ENCODE measurements at places on chromosomes 6 and 20. TPM values are rescaled to one million over a fixed set of nuclear protein-coding genes. Genes with fewer than 3 reads are reported as not detected.
A peak's percentile ranks its signal among the peaks of the same experiment; 100 is the strongest.

- no peak for DNase-seq
Measured at GRCh38 chr6:113909224-113909856, 52.2 kb downstream of the MARCKS start.

GRCh38 chr20:2131366-2131765 lies 29.7 kb downstream of the STK35 start:
- DNase-seq, result no peak

DNA sequence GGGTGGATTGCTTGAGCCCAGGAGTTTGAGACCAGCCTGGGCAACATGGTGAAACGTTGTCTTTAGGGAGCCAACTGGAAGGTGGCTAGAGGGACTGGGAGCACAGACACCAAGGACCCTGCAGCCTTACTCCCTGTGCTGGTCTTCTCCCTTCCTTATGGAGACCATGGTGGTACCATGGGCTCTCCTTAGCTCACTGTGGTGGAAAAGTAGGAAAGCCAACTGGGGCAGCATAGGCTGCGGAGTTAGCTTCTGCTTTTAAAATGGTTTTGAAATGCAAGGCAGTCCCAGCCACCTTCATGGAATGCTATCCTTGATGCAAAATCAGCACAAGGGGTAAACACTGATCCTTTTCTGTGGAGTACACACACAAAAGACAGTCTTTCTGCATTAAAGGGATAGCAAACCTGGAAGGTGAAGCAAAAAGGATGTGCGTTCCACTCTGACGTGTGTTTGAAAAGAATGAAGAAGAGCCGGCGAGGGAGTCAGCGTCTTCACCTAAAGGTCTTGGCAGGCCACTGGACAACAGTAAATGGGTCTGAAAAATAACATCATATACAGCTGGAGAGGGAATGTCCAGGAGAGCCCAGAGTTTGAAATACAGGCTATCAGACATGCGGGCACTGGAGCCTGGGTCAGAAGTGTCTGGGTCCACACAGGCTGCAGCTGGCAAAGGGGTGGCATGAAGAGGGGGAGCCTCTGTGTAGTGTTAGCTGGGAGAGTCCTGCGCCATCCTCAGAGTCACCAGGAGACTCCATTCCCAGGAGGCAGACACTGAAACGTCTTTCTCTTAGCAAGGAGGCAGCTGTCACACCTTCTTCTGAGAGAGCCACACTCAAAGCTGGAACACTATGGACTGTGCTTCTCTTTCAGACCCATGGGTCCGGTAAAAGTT lies 58.5 kb downstream of the GPR6 start:
- DNase-seq, result no peak

DNA sequence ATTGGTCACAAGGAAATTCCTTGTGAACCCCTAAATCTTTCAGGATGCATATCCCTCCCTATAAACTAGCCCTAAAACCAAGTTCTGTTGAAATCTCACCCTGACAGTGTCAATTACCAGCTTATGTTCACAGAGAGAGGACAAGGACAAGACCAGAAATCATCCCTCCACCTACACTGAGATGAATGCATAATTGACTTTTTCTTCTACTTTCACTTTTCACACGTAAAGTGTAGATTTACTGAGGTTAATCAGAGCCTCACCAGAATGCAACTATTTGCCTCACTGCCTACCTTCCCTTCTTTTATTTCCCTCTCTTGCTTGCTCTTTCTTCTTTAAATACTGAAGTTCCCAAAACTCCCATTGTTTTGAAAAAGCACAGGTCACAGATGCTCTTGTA lies 15.3 kb upstream of the NKAIN2 start:
- no peak for DNase-seq

GRCh38 chr6:109456710-109457561 lies 1.4 kb upstream of the MICAL1 start:
- no peak for DNase-seq

BTN1A1 gene
- total RNA-seq, result not detected

DNA sequence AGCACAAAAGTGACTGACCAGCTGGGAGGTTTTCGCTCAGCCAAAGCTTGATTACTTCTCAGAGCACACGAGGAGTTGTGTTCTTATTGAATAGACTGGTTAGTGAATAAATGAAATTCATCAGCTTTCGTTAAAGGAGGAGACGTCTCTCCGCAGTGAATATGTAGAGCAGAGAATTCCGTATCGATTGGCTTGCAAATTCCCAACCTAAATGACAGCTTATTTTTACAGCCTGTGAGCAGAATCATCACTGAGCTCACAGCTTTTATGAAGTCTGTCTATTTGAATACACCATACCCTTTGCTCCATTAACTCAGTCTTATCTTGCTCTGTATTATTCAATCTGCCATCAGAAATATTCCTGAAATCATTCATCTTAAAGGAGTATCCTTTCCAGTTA lies 192.7 kb downstream of the SASH1 start:
- no peak for DNase-seq

DNA sequence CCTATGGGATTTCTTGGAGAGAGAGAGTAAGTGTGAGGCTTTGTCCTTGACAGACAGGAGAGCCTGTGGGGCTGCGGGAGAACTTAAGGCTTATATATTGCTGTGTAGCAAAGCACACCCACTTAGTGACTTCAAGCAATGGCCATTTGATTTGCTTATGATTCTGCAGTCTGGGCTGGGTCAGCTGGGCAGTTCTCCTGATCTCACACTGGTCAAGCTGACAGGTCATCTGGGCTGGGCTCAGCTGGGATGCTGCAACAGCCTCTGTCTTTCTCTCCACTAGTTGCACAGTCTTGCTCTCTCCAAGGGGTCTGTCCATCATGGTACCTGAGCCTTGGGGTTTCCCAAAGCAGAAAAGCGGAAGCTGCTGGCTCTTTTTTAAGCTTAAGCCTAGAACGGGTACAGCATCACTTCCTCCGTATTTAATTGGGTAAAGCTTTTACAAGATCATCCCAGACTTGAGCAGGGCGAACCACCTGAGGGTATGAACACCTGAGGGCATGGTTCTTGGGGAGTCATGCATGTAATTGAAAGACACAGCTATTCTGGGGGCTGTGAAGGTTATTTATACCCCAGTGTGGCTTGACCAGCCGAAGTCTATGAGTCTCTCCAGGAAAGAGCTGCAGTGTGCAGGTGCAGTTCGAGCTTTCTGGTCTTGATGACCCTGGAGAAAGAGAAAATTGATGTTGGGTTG lies 13.3 kb upstream of the GGTLC1 start:
- DNase-seq, result no peak

DNA sequence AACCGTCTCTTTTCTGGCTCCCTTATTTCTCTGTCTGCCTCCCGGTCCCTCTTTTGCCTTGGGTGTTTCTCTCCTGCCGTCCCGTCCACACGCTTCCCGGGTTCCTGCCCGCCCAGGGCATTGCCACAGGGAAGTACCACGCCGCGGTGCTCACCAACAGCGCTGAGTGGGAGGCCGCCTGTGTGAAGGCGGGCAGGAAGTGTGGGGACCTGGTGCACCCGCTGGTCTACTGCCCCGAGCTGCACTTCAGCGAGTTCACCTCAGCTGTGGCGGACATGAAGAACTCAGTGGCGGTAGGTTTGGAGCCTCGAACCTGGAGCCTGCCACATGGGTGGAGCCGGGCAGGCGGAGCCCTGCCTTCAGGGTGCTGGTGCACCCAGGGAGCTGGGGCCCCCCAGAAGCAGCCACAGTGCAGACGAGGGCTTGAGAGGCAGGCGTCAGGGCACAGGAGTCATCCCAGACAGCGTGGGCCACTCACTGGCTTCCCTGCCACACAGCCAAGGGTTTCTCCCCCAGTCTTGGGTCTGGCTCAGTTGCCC lies 21.3 kb downstream of the NPEPL1 start:
- DNase-seq, result peak; percentile 1

TMEM74B gene
- not detected for total RNA-seq

- no peak for DNase-seq
Measured at GRCh38 chr20:23583526-23583925, 15.2 kb upstream of the CST9L start.

DNA sequence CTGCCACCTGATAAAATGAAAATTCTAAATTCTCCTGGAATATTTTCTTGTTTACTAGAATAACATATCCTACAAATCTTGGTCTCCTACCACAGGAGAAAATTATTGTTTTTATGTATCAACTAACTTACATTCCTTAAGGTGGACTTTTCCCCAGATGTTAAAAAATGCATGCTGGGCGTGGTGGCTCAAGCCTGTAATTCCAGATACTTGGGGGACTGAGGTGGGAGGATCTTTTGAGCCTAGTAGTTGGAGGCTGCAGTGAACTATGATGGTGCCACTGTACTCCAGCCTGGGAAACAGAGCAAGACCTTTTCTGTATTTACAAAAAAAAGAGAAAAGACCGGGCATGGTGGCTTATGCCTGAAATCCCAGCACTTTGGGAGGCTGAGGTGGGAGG lies 27.9 kb upstream of the TFAP2C start:
- DNase-seq, result no peak

GRCh38 chr20:32875673-32876072 lies 16.9 kb downstream of the EFCAB8 start:
- no peak for DNase-seq

BACH2 gene
- 90.8 TPM for total RNA-seq

WFDC10B gene
- not detected for total RNA-seq

DYNLT2 gene
- total RNA-seq, result 2.6 TPM

All from activated naive CD4-positive, alpha-beta T cell treated with anti-CD3 and anti-CD28 coated beads, Interleukin-2, amount 50 U/mL, for 72 hours (primary cell).